Urinary bladder (tissue), 4 donors: ENCODE measurements at places on chromosomes 5 and 9. TPM values are rescaled to one million over a fixed set of nuclear protein-coding genes. Genes with fewer than 3 reads are reported as not detected.

- no peak for DNase-seq
Measured at GRCh38 chr9:96022445-96023051, 147.1 kb downstream of the ERCC6L2 start.

- no peak for DNase-seq
Measured at GRCh38 chr5:68403301-68403700, 187.7 kb downstream of the PIK3R1 start.

DNA sequence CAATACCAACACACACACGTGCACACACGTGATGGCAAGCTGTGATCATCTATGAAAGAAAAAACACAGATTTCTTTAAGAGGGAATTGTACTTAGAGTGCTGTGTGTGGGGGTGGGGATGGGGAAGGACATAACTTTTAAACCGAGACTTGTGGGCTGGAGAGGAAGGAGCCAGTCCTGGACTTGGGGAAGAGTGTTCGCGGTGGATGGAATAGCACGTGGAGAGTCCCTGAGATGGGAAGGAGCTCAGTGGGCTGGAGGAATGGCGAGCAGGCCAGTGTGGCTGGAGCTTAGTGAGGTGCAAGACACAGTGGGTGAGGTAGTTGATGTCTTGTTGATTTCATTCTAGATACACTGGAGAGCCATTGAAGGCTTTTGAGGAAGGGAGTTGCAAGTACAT lies 78.5 kb downstream of the RGS3 start:
- DNase-seq = no peak

GRCh38 chr5:96001262-96001661 lies 39.6 kb upstream of the ELL2 start:
- no peak for DNase-seq

GRCh38 chr5:169022718-169023117 lies 278.2 kb downstream of the SLIT3 start:
- no peak for DNase-seq

CFAP90 gene
- 0.21 TPM for total RNA-seq

DNA sequence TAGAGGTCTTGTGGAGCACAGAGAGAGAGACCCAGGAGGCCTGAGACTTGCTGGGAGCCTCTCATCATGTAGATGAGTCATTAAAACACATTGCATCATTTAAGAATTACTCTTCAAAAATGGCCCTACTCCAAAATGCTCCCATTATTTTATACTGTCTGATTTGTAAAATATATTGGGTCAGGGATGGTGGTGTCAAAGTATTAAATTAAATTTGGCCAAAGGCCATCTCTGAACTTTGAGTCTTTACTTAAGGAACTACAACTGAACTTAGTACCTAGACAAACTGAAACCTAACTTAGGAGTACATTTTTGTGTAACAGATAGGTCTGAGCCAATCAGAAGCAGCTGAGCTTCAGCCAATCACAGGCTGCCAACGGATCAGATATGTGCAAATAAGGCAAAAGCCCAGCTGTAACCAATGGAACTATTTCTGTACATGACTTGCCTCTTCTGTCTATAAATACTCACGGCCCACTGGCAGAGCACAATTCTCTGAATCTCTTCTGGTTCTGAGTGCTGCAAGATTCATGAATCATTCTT lies 657.2 kb downstream of the TLE1 start:
- DNase-seq = no peak

CEL gene
- total RNA-seq = 0.95 TPM
